ENCODE measurements at places on chromosomes 2 and 18. TPM values are rescaled to one million over a fixed set of nuclear protein-coding genes. Genes with fewer than 3 reads are reported as not detected.

The CGREF1 gene
- total RNA-seq = 0.80 TPM

The LIMS4 gene
- total RNA-seq = 2.1 TPM

The TMEM87B gene
- 5.7 TPM for total RNA-seq

GRCh38 chr18:24015639-24016631, 1.4 kb downstream of the TTC39C start:
- peak overlapping the region; percentile 93 for H3K4me3 ChIP-seq
- no peak for DNase-seq
- peaks cover 26% of the 10 kb centered on the region for H3K4me1 ChIP-seq
- H3K36me3 ChIP-seq = no peaks in the 10 kb centered on the region
- peaks cover 5% of the 10 kb centered on the region for H3K27me3 ChIP-seq

- no peak overlapping the region for H3K4me3 ChIP-seq
- no peak for DNase-seq
- peaks cover 18% of the 10 kb centered on the region for H3K27me3 ChIP-seq
- no peaks in the 10 kb centered on the region for H3K4me1 ChIP-seq
- no peaks in the 10 kb centered on the region for H3K36me3 ChIP-seq
Measured at GRCh38 chr18:622289-622688, 25.5 kb downstream of the CLUL1 start.

The REG3G gene
- not detected for total RNA-seq

DNA sequence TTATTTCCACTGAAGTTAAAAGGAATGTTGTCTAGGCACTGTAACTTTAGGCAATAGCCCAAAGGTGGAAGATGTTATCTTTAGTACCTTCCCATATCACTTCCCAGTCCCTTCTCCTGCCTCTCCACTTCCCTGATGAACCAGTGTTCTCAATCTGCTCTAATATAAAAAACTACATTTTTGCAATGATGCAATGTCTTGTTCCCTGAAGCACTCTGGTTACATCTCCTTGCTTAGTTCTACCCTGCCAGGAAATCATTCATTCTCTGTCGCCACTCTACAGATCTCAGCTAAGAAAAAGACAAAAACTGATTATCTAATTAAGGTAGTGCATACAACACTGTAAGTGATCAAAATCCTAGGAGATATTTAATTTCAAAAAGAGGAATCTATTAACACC, 71.3 kb downstream of the BAZ2B start:
- H3K4me1 ChIP-seq = no peaks in the 10 kb centered on the region
- no peaks in the 10 kb centered on the region for H3K27me3 ChIP-seq
- no peak for DNase-seq
- no peak overlapping the region for H3K4me3 ChIP-seq

GRCh38 chr18:62844850-62845643, 129.7 kb downstream of the PHLPP1 start:
- peaks cover 38% of the 10 kb centered on the region for H3K4me1 ChIP-seq
- no peaks in the 10 kb centered on the region for H3K27me3 ChIP-seq
- H3K36me3 ChIP-seq = no peaks in the 10 kb centered on the region
- H3K27ac ChIP-seq = no peak overlapping the region
- no peak for DNase-seq

DNA sequence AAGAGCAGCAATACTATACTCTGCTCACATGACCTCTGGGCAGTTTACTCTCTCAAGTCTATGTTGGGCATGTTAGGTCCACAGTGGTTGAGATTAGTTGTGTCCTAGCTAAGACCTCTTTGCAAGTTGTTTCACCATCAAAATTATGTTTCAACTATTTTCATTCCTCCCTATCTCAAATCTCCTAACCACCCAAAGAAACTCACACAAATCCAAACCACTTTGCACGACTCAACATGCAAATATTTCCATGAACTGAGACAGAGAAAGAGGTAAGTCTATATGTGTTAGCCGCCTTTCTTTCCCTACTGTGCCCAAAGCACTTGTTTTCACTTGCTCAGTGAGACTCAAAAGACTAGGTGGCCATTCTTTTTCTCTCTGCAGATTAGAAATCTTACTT, 546.8 kb downstream of the TNS1 start:
- no peak for DNase-seq
- no peak overlapping the region for H3K4me3 ChIP-seq
- H3K36me3 ChIP-seq = no peaks in the 10 kb centered on the region
- no peaks in the 10 kb centered on the region for H3K27me3 ChIP-seq
- H3K4me1 ChIP-seq = peaks cover 4% of the 10 kb centered on the region
- no peak overlapping the region for H3K27ac ChIP-seq

The LOXL3 gene
- 4.7 TPM for total RNA-seq

- H3K36me3 ChIP-seq = peaks cover 10% of the 10 kb centered on the region
- no peaks in the 10 kb centered on the region for H3K27me3 ChIP-seq
- H3K4me3 ChIP-seq = no peak overlapping the region
- no peak overlapping the region for H3K27ac ChIP-seq
- DNase-seq = peak; percentile 45
Measured at GRCh38 chr2:25309402-25309801, 32.3 kb downstream of the DNMT3A start.

DNA sequence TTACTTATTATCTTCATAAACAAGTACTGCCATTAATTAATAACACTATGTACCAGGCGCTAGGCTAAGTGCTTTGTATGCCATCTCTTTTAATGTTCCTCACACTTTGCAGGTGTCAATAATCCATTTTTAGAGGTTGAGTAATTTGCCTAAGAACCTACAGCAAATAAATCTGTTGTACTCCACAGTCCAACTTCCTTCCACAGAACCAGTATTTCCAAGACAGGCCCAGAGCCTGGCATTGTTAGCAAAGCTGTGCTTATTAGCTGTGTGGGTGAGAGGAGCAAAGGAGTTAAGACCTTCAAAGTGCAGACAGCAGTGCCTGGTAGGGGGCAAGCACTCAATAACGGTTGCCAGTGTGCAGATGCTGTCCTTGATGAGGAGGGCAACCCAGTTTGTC, 14.2 kb upstream of the PTPN4 start:
- H3K4me3 ChIP-seq = no peak overlapping the region
- DNase-seq = no peak
- H3K36me3 ChIP-seq = no peaks in the 10 kb centered on the region
- H3K4me1 ChIP-seq = peaks cover 10% of the 10 kb centered on the region
- H3K27ac ChIP-seq = no peak overlapping the region

GRCh38 chr2:223692191-223692947, 90.2 kb upstream of the SCG2 start:
- DNase-seq = no peak
- H3K27ac ChIP-seq = no peak overlapping the region
- peaks cover 4% of the 10 kb centered on the region for H3K4me1 ChIP-seq
- peaks cover 37% of the 10 kb centered on the region for H3K27me3 ChIP-seq
- H3K36me3 ChIP-seq = no peaks in the 10 kb centered on the region
- no peak overlapping the region for H3K4me3 ChIP-seq

The FOXD4L1 gene
- total RNA-seq = 0.11 TPM

DNA sequence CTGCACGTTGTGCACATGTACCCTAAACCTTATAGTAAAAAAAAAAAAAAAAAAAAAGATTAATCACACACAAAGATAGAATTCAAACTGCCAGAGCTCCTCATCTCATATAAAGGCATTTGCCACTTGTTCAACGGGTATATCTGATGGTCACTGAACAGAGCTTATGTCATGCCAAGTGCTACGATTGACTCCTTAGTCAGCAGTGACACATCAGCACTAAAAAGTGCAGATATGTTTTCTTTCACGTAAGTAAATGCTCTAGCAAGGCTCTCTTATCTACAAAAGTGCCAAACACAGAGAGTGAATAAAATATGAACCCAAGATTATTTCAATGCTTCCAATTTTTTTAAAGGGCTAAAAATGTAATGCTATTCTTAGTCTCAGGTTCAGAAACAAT, 1.1 kb downstream of the LMAN1 start:
- H3K27ac ChIP-seq = peak overlapping the region; percentile 93
- peak overlapping the region; percentile 96 for H3K4me3 ChIP-seq
- H3K4me1 ChIP-seq = peaks cover 54% of the 10 kb centered on the region
- no peak for DNase-seq

GRCh38 chr2:239958473-239958765, 66.7 kb downstream of the NDUFA10 start:
- H3K4me1 ChIP-seq = peaks cover 74% of the 10 kb centered on the region
- peaks cover 34% of the 10 kb centered on the region for H3K36me3 ChIP-seq
- peak overlapping the region; percentile 83 for H3K27ac ChIP-seq
- DNase-seq = no peak
- H3K4me3 ChIP-seq = no peak overlapping the region

GRCh38 chr18:11480692-11481091, 128.7 kb upstream of the SLC35G4 start:
- peaks cover 23% of the 10 kb centered on the region for H3K27me3 ChIP-seq
- no peak for DNase-seq
- no peak overlapping the region for H3K4me3 ChIP-seq
- no peaks in the 10 kb centered on the region for H3K4me1 ChIP-seq
- no peaks in the 10 kb centered on the region for H3K36me3 ChIP-seq

The BMP10 gene
- total RNA-seq = 0.19 TPM

- peaks cover 2% of the 10 kb centered on the region for H3K4me1 ChIP-seq
- no peaks in the 10 kb centered on the region for H3K27me3 ChIP-seq
- H3K27ac ChIP-seq = no peak overlapping the region
- no peak for DNase-seq
- H3K4me3 ChIP-seq = no peak overlapping the region
Measured at GRCh38 chr2:55430211-55430975, 10.7 kb upstream of the CCDC88A start.

GRCh38 chr2:79630972-79631557, 118.2 kb downstream of the CTNNA2 start:
- no peaks in the 10 kb centered on the region for H3K27me3 ChIP-seq
- H3K4me3 ChIP-seq = no peak overlapping the region

The FAM237A gene
- not detected for total RNA-seq

GRCh38 chr2:18178736-18179349, 300.4 kb downstream of the KCNS3 start:
- H3K4me1 ChIP-seq = peaks cover 5% of the 10 kb centered on the region
- no peak for DNase-seq
- no peaks in the 10 kb centered on the region for H3K36me3 ChIP-seq

- no peak for DNase-seq
- H3K36me3 ChIP-seq = no peaks in the 10 kb centered on the region
- peaks cover 3% of the 10 kb centered on the region for H3K4me1 ChIP-seq
- peaks cover 4% of the 10 kb centered on the region for H3K27me3 ChIP-seq
- no peak overlapping the region for H3K4me3 ChIP-seq
Measured at GRCh38 chr2:236618370-236618769, 48.7 kb downstream of the ACKR3 start.

DNA sequence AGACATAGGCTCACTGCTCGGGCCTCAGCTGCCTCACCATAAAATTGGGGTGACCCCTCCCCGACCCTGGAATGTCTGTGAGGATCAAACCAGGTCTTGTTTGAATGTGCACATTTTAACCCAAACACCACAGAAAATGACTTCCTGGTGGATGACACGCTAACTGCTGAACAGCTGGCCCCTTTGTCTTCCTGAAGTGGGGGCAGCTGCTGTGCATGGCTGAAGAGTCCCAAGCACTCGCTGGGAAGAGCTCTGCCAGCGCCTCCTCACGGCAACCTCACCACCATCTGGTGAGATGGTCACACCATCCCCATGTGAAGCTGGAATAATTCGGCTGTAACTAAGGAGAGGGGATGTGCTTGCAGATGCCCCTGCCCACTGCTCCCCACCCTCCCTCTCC, 34.0 kb downstream of the AQP12A start:
- no peaks in the 10 kb centered on the region for H3K4me1 ChIP-seq
- peaks cover 71% of the 10 kb centered on the region for H3K27me3 ChIP-seq
- H3K4me3 ChIP-seq = no peak overlapping the region
- no peak for DNase-seq
- no peak overlapping the region for H3K27ac ChIP-seq
- H3K36me3 ChIP-seq = no peaks in the 10 kb centered on the region

GRCh38 chr2:121244616-121245015, 40.4 kb downstream of the TFCP2L1 start:
- no peak overlapping the region for H3K4me3 ChIP-seq
- H3K4me1 ChIP-seq = no peaks in the 10 kb centered on the region
- H3K36me3 ChIP-seq = no peaks in the 10 kb centered on the region
- no peak for DNase-seq

DNA sequence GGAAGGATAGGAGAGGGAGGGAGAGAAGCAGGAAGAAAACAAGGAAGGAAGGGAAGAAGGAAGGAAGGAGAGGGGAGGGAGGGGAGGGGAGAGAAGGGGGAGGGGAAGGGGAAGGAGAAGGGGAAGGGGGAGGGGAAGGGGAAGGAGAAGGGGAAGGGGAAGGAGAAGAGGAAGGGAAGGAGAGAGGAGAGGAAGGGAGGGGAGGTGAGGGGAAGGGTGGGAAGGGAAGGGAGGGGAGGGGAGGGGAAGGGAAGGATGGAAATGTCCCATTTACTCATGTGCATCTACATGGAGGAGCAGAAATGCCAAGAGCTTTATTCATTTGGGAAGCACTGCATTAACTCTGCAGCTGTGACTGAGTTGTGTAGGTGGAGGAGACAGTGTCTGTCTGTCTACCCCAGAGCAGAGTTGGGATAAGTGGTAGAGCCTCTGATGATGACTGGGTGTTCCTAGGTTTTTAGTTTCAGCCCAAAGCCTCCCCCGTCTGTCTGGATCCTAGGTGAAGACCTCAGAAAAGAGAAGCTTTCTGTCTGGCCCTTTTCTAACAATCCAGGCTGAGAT, 131.3 kb downstream of the COL6A3 start:
- H3K27me3 ChIP-seq = no peaks in the 10 kb centered on the region
- DNase-seq = no peak
- H3K27ac ChIP-seq = no peak overlapping the region
- no peak overlapping the region for H3K4me3 ChIP-seq

DNA sequence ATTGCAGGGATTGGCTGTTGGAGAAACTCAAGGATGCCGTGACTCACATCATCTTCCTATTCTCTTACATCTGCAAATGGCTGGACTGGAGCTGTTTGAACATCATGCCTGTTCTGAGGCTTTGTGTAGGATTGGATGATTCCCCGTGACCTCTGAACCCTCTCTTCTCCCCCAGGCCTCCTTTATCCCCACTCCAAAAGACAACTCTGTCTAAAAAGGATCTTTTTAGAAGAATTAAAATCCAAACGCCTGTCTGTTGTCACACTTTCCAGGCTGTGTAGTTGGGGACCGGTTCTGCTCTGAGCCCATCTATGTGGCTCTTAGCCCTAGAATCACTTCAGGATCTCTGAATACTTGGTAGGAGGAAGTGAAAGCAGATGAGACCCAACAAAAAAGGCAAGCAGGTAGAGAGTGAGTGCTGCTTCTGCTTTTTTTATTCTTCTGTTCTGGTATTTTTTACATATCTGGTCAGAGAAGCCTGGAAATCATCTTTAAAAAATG, 565 bp downstream of the SP140 start:
- DNase-seq = no peak
- no peaks in the 10 kb centered on the region for H3K27me3 ChIP-seq
- peak overlapping the region; percentile 32 for H3K4me3 ChIP-seq
- H3K27ac ChIP-seq = peak overlapping the region; percentile 39
